ENCODE measurements at places on chromosomes 12 and 14.

DNA sequence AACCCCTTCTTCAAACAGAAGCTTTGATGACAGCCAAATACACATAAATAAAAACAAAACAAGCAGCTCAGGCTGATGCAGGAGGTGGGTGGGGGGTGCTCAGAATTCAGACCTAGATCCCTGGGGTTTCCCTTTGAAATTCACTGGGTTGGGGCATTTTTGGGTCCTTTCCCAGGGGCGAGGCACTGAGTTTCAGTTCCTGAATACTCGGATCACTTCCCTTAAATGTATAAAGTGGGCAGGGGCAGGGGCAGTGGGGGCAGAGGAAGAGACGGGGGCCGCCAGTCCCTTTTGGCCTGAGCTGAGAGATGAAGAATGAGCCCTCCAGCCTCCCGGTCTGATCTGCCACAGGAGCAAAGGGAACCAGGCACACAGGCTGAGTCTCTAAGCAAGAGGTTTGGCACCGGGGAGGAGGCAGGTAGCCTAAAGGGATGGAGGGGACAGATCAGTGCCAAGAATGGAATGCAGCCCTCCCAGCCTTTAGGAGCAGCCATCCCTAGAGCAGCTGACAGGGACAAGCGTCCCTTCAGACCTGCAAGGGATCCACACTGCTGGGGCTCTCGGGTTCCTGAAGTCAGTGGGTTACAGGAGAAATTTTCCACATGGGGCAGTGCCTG, 20.3 kb downstream of the KDM2B start:
- no peak for DNase-seq

DNA sequence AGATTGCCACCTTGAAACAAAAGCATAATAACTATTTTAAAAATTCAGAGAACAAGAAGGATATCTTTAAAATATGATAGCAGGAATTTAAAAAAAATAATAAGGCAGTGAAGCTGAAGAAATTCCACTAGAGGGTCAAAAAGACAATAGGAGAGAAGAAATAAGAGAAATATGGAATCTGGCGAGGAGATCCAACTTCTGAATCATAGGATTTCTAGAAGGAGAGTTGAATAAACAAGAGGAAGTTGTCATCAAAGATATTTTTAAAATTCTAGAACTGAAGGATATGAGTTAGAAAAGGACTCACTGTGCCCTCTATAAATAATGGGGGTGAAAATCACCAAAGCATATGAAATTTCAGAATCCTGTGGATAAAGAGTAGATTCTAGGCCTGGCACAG, 26.8 kb upstream of the TOMM20L start:
- DNase-seq = no peak

DNA sequence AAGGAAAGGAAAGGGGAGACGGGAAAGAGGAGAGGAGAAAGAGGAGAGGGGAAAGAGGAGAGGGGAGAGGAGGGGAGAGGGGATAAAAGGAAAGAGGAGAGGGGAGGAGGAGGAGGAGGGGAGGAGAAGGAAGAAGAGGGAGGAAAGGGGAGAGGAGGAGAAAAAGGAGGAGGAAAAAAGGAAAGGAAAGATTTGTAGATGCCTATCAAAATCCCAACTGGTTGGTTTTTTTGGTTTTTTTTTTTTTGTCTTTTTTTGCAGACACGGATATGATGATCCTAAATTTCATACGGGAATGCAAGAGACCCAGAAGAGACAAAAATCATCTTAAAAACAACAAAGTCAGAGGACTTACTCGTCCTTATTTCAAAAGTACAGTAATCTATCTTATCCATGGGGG, 19.4 kb downstream of the ANGEL1 start:
- no peak for DNase-seq

DNA sequence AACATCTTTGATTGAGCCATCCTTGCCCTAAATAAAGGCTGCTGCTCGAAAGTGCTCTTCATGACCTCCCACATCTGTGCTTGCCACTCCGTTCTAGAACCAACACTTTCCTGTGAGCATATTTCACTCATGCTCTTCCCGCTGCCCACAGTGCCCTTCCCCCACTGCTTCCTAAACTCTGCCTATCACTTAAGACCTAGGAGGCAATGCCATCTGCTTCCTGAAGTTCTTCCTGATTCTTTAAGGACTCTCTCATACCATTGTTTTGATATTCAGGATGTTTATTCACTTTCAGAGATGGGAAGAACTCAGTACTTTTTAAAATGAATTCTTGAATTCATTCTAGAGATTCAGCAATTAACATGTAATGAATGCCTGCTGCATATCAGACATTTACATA, 49.9 kb downstream of the ZFYVE21 start:
- no peak for DNase-seq

GRCh38 chr14:44405011-44405486, 102.0 kb downstream of the FSCB start:
- DNase-seq = no peak

GRCh38 chr12:26192142-26192541, 3.2 kb upstream of the SSPN start:
- no peak for DNase-seq

DNA sequence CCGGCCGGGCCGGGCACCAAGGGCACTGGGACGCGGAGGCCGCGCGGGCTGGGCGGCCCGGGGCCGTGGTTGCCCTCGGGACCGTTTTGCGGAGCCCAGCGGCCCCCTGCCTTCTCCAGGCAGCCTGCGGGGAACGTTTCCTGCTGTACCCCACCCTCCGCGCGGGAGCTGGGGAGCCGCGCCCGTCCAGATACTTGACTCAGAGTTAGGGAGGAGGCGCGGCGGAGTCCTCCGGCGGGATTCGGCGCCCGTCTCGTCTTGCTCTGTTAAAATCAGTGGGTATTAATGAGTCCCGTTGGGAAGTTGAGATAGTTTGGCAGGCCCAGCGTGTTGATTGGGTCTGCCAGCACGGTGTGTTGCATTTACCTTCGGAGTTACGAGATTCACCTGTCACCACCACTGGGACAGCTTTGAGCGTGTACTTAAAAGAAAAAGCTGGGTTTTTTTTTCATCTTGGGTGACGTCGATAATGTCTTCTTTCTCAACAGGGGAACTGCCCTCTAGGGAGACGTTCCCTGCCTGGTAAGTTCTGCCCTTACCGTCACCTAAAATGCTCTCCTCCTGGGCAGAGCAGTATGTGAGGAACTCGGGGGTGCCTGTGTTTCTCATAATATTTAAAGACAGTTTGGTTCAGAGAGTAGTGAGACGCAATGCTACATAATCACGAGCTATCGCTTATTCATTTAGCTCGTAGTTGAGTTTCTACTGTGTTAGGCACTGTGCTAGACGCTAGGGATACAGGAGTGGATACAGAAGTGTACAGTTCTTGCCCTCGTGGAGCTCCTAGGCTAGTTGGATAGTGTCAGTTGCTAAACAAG, 596 bp downstream of the DLST start:
- DNase-seq = peak; percentile 11

GRCh38 chr14:59175404-59175803, 13.1 kb upstream of the DAAM1 start:
- no peak for DNase-seq

DNA sequence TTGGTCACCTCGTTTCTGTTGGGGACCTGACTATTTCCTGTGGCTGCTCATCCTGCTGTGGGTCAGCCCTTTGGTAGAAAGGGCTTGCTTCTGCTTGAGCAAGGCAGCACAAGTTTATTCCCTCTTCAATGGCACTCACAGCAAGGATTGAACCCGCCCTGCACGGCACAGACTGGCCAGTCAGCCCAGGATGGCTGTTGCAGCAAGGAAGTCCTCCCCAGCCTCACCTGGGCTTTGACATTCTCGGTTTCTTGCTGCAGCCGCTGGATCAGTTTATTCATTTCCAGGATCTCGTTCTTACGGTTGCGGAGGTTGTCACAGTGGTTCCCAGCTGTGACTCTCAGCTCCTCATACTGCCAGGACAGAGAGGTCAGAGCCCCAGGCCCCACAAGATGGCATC, 9.5 kb downstream of the KRT82 start:
- DNase-seq = no peak

DNA sequence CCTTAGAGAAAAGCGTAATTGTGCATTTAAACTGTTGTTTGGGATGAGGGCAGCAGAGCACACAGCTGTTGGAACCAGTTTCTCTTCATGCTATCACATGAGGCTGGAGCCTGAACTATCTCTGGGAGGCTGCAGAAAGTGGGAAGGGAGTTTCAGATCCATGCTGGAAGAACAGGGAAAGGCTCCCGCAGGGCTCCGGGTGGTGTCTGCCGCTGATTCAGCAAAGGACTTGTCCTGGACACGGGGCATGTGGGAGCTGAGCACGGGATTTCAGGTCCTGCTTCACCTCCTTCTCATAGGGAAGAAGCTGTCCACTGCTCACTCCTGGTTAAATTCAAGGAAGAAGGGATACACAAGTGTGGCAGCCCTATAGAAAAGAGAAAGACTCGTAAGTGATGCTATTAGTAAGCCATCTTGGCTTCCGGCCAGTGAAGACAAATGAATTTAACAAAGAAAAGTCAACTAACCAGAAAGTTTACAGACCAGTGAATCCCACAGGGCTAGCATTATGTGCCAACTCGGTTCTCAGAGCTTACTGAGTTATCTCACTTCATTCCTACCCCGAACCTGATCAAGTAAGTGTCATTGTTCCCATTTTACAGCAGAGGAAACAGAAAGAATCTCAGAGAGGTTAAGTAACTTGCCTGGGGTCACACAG, 6.7 kb upstream of the FZD10 start:
- no peak for DNase-seq

DNA sequence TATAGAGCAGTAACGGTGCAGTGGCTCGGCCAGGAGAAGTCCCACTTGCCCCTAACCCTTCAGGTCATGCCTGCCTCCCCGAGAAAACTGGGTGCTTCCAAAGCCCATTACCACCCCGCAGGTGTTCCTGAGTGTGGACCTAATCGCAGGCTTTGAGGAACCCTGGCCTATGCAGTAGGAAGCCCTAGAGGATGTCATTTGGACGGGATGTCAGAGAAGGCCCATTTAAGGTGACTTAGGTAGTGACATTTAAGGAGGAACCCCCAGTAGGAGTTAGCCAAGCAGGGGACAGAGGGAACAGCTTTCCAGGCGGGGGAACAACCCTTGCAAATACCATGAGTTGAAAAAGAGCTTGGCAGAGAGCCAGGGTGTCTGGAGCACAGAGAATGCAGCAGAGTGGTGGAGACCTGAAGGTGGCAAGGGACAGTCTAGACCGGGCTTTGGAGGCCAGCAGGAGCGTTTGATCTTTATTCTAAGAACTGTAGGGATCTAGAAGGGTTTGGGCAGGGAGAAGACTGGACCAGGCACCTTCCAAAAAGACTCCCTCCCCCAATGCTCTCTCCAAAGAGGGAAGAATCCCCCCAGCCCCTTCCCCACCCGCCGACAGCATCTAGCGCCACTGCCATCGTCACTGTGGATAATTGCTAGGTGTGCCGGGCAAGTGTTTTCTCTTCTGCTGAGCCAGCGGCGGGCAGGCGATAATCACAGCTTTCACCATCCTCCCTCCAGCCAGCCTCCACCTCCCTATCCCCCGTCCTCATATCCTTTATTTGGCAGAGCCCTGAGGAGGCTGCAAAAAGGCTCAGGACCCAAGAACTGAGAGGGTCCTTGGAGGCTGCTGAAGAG, 33.3 kb upstream of the BEGAIN start:
- DNase-seq = no peak

DNA sequence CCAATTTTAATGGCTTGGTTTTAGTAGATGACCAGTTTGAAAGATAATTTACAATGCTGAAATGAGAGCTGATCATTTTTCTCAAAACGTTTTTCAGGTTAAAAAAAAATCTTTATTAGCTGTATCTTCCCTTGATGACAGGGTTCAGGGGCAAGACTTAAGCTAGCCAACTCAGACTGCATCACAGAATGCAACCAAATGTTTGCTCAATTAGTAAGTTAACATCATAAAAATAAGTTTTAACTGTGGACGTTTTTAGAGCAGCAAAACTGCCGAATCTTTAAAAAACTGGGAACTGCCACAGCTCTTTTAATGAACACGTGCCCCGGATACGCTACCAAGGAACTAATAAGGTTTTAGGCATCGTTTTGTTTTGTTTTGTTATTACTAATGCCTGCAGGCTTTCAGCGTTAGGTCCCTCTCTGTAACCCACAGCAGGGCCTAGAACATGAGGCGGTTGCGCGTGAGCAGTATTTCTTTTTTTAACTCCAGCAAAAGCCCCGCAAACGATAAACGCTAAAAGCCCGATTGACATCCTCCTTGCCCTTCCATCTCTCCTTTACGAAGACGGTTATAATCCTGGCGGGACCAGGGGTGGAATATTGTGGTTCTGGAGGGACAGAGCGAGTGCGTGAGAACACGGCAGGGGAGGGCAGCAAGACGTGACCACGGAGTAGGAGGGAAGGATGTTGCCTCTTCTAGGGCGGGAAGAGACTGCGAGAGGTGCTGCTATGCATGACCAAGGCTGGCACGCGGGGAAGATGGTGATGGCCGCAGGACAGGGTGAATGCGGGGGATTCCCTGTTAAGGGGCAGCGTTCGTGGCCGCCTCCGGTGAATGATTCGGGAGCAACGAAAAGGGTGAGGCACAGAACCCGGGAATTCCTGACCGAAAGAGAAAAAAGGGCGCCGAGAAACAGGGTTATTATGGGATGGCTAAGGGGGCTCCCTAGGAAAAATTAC, 652 bp downstream of the SUPT16H start:
- peak; percentile 6 for DNase-seq

GRCh38 chr12:3200032-3200617, 122.9 kb downstream of the TSPAN9 start:
- no peak for DNase-seq

DNA sequence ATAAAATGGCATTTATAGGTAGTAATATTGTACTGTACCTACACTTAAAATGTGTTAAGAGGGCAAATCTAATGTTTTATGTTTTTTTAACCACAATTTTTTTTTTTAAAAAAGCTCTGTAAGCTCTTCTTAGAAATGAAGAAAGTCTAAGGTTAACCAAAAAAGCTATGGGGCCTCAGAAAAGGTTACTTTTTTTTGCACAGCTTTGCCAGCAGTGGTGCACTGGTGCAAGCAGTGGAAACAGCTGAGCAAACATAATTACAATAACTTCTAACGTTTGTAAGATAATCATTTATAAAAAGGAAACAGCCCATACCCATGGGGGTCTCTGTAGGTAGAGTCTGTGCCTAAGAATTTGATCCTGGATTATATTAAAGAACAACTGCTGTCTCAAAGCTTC, 85.1 kb upstream of the NID2 start:
- no peak for DNase-seq

GRCh38 chr14:91229743-91230200, 14.7 kb downstream of the GPR68 start:
- DNase-seq = peak; percentile 54

- no peak for DNase-seq
These were observed at the start of gene PTPN6 for GRCh38 chr12:6950811-6951540. Gene PTPN6 (plus strand): TSS chr12:6951356. CDS start chr12:6951513, 157 bp downstream.

DNA sequence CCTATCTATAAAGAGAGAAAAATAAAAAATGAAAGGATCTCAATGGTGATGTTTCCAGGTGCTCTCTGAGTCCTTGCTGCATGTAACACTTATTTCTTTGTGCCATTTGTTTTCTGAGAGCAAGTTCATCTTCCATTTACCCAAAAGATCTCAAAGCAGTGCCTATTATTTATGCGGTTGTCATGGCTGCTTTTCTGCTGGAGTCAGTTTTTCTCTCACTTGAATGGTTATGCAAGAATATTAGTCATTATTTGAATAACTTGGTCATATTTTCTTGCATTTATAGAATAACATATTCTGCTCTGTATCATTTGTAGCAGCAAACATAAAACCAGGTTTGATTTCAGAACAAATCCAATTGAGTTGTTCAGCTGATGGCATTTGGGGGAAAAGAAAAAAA, 141.8 kb upstream of the G2E3 start:
- no peak for DNase-seq
